ENCODE measurements at places on chromosomes 5 and 9.

GRCh38 chr5:28648108-28648507 lies 1609.7 kb upstream of the CDH9 start:
- no peak for DNase-seq

GRCh38 chr9:35526087-35526801 lies 36.3 kb downstream of the RUSC2 start:
- no peak for DNase-seq

DNA sequence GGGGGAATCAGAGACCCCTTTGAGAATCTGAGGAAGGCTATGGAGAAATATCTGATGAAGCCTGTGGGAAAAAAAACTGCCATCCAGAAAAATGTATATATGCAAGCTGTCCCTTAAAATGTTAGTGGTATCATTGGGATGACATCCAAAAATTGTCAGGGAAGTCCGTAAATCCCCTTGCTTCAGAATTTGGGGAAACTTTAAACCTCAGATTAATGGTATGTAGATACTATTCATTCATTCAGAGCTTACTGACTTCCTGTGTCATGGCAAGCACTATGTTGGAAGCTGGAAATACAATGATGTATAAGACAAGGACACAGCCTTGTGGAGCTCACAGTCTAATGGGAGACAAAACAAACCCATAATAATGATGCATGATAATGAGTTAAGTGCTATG lies 10.9 kb upstream of the MOB3B start:
- DNase-seq = no peak

- DNase-seq = no peak
Observed at GRCh38 chr9:89661956-89662717, 57.3 kb downstream of the GADD45G start.

GRCh38 chr9:129677456-129677855 lies 12.0 kb downstream of the PRRX2 start:
- DNase-seq = no peak

- no peak for DNase-seq
Observed at GRCh38 chr9:73114958-73115357, 36.7 kb upstream of the ANXA1 start.

- no peak for DNase-seq
Observed at GRCh38 chr5:151154931-151155774, 2.4 kb downstream of the ANXA6 start.

- no peak for DNase-seq
Observed at GRCh38 chr9:23586906-23587305, 239.1 kb downstream of the ELAVL2 start.

DNA sequence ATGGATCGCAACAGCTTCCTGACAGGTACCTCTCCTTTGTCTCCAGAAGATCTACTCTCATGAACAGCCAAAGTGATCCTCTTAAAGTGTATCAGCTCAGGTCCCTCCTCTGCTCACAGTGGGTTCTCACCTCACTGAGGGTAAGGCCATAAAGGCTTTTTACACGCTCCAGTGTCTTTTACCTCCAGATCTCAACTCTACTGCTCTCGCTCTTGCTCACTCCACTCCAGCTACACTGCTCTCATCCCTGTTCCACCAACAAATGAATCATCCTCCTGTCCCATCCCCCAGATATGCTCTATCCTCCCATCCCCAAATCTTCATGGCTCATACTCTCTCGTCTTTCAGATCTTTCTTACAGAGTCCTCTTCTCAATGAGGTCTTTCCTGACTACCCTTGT lies 248.6 kb upstream of the EFNA5 start:
- DNase-seq = no peak

DNA sequence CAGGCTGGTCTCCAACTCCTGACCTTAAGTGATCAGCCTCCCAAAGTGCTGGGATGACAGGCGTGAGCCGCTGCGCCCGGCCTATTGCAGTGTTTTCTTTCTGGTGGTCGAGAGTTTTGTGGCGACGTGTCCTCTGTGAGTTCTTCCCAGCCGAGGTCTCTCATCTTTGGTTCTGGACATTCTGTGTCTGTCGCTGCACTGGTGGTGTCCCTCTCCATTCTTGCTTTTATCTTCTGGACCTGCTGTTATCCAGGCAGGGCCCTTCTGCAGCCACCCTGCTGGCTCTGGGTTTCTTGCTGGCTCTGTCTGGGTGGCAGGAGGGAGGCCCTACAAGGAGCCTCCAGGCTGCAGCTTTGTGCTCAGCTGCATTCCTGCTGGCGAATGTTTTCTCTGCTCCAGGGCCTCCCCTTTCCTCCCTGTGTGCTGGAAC lies 49.1 kb upstream of the EXOC3 start:
- DNase-seq = no peak

- DNase-seq = no peak
Observed at GRCh38 chr5:176784218-176785165, 25.9 kb upstream of the UNC5A start.

- DNase-seq = no peak
Observed at GRCh38 chr5:6757414-6757969, 44.3 kb downstream of the TENT4A start.

GRCh38 chr5:74277418-74277817 lies 363.1 kb downstream of the ENC1 start:
- DNase-seq = no peak

DNA sequence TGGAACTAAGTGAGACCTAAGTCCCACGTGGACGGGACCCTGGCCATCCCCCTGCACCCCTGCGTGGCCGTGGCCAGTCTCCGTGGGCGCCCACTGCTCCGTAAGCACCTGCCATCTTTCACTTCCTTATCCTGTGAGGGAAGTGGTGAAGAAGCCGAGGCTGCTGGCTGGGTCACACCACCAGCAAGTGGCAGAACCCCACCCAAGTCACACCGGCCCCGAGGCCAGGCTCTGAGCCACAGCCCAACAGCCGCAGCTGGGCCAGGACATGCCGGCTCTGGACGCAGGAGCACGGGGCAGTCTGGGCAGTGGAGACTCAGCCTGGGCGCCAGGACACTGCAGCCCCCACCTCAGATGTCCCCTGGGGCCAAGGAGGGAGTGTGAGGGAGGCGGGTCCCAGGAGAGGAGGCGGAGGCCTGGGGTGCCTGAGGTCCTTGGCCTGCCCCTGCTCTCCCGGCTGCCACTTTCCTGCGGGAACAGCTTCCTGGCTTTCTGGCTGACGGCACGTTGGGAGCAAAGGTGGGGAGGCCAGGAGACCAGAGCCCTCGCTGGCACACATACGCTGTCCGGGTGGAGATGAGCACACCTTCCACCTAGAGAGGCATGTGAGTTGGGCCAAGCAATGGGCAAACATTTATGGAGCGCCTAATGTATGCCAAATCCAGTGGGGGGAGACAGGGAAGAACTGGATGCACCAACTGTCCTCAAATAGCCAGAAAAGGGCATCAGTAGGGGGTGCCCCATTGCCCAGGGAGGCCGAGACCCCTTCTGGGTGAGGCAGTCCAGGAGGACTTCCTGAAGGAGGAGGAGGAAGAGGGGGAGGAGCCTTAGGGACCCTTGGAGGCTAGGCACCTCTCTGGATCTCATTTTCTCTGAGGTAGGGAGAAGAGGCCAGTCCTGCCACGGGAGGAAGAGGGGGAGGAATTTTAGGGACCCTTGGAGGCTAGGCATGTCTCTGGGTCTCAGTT lies 43.9 kb upstream of the EGFL7 start:
- DNase-seq = peak; percentile 81

- DNase-seq = no peak
Observed at GRCh38 chr5:144304688-144305087, 134.0 kb downstream of the KCTD16 start.

DNA sequence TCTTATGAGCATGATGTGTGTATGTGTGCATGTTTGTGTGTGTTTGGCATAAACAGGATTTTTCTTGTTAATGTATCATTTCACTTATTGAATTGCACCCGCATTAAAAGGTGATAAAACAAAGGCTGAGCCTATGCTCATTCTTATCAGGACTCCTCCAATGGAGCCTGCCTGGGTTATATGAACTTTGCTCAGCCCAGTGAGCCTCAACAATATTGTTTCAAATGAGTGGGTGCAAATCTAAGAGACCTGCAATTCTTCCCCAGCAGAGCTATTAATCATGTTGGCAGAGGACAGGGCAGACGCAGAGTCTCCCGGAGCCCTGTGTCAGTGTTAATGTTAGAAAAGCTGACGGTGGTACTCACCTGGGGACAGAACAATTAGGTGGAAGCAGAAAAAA lies 71.6 kb downstream of the SH3RF2 start:
- DNase-seq = no peak

- DNase-seq = no peak
Observed at GRCh38 chr9:76486151-76486550, 27.2 kb downstream of the GCNT1 start.

GRCh38 chr5:57671371-57671770 lies 188.8 kb upstream of the ACTBL2 start:
- DNase-seq = no peak

DNA sequence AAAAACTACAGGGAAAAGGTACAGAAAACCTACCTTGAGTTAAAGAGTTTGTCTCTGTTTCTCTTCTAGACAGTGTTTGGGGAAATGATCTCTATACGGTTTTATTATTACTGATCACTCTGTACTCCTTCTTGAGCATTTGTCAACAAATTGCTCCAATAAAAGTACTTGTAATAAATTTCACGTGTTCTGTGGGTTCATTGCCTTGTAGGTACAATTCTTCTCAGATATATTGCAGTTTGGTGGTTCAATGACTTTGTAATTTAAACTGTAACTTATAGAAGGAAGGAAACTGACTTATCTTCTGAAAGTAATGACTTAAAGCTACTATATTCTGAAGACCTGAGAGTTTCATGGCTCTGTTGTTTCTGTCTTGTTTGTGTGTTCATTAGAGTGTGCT lies 319.9 kb upstream of the PCSK5 start:
- DNase-seq = no peak

DNA sequence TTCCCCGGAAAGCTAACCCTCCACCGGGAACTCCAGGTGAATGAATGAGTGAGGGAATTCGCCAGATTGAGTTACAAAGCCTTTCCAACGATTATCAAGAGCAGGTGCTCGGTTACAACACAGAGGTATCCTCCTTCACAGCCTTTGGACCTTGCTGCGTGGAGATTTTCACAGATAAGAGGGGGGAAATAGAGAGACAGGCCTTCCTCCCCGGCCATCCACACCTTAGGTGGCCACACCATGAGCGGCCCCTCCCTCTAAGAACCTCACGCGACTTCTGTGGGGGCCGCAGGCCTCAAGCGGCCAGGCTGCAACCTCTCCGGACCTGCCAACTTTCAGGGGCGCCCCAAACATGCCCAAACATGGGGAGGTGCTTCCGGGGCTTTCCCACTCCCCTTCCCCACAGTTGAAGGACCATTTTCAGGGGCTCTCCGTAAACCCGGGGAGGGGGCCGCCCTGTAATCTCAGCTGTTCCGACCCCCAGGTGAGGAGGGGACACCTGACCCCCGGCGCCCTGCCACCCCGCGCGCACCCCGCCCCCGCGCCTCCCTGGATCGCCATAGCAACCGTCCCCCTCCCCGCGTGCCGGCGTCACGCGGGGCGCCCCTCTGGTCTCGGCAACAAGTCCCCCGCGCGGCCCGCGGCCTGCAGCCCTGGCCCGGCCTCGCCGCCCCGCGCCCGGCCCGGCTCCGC lies 603 bp downstream of the DENND1A start:
- DNase-seq = peak; percentile 64

DNA sequence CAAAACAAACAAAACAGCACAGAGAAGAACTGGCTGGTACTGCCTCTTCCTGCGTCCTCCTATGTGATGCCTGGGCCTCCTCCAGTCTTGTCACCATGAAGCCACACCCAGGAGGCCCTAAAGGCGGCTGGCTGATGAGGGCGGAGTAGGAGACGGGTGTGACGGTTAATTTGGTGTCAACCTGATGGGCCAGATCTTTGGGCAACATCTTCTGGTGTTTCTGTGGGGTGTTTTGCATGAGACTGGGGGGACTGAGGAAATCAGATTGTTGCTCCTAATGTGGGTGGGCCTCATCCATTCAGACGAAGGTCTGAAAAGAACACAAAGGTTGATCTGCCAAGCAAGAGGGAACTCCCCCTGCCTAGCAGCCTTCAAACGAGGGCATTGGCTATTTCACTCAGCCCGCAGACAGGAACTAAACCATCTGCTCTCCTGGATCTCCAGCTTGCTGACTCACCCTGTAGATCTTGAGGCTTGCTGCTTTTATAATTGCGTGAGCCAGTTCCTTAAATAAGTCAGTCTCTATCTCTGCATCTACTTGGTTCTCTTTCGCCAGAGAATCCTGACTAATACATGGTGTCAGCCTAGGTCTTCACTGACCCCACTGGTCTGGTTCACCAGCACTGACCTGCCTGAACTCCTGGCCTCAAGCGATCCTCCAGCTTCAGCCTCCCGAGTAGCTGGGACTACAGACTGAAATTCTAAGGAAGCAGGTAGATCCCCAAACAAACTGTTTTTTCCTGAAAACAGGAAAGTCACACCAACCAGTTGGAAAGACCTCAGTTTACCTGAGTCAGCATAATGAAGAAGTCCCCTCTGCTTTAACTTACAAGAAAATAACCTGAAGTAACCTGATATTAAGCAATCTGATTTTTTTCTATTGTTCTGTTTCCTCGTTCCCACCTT lies 12.8 kb upstream of the ZFP62 start:
- DNase-seq = no peak

DNA sequence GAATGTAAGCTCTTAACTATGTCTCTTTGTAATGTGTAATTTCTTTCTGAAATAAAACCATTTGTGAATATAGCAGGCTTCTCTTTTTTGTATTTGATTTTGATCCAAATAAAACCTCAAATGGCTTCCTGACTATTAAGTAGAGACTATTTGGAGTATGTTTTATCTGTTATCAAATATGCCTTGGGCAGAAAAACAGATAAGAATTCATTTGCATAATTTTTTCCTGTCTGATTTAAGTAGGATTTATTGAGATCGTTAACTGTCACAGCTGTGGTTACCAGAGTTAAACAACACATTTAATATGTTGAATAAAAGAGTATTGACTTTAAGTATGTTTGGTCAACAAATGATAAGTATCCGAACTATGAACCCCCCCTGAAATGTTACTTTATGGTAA lies 104.9 kb downstream of the MELK start:
- DNase-seq = no peak

GRCh38 chr5:35098214-35098613 lies 50.5 kb upstream of the AGXT2 start:
- DNase-seq = no peak

DNA sequence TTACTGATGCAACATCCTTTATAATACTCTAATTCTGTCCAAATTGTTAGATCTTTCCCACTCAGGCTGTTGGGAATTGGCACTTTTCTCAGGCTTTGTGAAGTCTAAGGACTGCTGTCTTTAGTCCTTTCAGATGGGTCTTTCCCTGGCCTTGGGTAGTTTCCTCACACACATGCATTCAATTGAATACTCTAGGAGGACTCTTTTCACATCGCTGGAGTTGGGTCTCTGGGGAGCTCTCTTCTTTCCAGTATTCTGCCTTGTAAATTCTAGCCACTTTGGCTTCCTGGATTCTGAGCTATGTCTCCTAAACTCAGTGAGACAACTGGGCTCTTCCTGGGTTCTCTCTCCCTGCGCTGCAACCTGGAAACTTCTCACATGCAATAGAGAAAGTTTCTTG lies 215.5 kb downstream of the SNX18 start:
- no peak for DNase-seq

DNA sequence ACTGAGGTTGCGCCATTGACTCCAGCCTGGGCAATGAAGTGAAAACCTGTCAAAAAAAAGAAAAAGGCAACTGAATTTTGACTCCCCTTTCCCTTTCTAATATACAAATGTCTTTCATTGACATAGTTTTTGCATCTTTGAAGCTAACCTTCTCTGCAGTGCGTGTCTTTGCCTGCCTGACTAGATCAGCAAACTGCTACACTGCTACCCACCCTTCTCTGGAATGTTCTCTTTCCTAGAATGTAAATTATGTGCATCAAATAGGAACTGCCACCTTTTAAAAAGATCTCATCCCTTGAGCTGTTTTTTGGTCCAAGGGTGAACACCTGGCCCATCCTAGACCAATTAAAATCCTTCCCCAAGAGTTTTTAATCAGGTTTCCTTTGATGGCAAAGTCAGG lies 127.6 kb downstream of the SLC28A3 start:
- DNase-seq = no peak
